ENCODE measurements at places on chromosomes 7 and 10.

DNA sequence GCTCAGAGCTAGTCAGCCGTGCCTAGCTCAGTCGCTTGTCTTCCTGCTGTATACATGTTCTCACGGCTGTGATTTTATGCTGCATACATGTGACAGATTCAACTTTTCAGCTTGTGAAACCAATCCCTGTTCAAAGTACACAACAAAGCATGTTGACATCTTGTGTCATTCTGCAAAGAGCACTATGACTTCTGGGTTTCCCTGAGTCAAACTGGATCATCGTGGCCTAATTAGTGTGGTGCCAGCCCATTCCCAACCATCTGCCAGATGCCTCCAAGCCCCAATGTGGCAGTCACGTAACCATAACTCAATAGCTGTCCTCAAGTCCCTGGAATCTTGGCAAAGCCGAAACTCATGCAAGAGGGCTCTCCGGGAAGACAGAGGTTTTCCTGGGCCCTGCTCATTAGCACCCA, 144.8 kb downstream of the MYOF start:
- DNase-seq = no peak
- H3K36me3 ChIP-seq = peaks cover 88% of the 10 kb centered on the region
- H3K4me3 ChIP-seq = no peak overlapping the region

- no peaks in the 10 kb centered on the region for H3K4me1 ChIP-seq
- no peak overlapping the region for H3K27ac ChIP-seq
- H3K4me3 ChIP-seq = no peak overlapping the region
- no peaks in the 10 kb centered on the region for H3K36me3 ChIP-seq
- DNase-seq = no peak
Observed at GRCh38 chr10:59106441-59106840, 70.0 kb upstream of the PHYHIPL start.

- H3K4me1 ChIP-seq = no peaks in the 10 kb centered on the region
- no peak for DNase-seq
- no peak overlapping the region for H3K27ac ChIP-seq
- H3K27me3 ChIP-seq = no peaks in the 10 kb centered on the region
- no peak overlapping the region for H3K4me3 ChIP-seq
- H3K36me3 ChIP-seq = peaks cover 33% of the 10 kb centered on the region
Observed at GRCh38 chr10:7797582-7797981, 9.6 kb downstream of the ATP5F1C start.

- H3K4me3 ChIP-seq = peak overlapping the region; percentile 74
- no peak for DNase-seq
- H3K36me3 ChIP-seq = peaks cover 39% of the 10 kb centered on the region
- peak overlapping the region; percentile 89 for H3K27ac ChIP-seq
- peaks cover 12% of the 10 kb centered on the region for H3K4me1 ChIP-seq
- no peaks in the 10 kb centered on the region for H3K27me3 ChIP-seq
Observed at GRCh38 chr7:56105508-56105907, 768 bp downstream of the CHCHD2 start.

All from ascending aorta (tissue), 2 donors.